NT2/D1 (cell line): ENCODE measurements at places on chromosomes 5 and 9.

- DNase-seq: no peak
Measured at GRCh38 chr5:61918611-61919010, 387.4 kb upstream of the KIF2A start.

DNA sequence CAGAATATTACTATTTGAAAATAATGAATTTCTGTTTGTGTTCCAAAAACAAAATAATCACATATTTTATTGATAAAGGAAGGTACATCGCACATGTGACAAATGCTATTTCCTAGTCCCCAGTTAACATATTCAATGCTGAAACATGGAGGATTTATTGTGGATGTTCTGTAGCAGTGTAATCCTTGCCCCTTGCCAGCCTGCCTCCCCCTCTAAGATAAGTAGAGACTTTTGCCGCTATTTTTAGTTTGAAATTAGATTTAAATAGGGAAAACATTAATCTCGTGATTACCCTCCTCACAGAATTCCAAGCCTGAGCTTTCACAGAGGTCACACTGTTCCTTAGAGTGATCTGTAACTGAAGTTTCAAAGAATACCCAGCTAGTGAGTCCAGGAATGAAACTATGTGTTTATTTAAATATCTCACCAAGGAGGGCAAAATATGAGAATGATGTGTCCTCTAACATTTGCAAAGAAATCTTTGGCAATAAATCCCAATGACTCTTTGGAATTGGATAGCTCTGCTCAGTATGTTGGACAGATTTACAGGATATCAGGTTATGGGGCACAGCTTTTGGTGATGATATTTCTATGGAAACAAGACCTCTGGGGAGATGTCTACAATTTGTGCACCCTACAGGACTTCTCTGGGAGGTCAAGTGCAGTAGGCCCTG lies 17.3 kb downstream of the CTXN3 start:
- no peak for DNase-seq

- no peak for DNase-seq
Measured at GRCh38 chr5:131209506-131210150, 38.9 kb downstream of the LYRM7 start.

DNA sequence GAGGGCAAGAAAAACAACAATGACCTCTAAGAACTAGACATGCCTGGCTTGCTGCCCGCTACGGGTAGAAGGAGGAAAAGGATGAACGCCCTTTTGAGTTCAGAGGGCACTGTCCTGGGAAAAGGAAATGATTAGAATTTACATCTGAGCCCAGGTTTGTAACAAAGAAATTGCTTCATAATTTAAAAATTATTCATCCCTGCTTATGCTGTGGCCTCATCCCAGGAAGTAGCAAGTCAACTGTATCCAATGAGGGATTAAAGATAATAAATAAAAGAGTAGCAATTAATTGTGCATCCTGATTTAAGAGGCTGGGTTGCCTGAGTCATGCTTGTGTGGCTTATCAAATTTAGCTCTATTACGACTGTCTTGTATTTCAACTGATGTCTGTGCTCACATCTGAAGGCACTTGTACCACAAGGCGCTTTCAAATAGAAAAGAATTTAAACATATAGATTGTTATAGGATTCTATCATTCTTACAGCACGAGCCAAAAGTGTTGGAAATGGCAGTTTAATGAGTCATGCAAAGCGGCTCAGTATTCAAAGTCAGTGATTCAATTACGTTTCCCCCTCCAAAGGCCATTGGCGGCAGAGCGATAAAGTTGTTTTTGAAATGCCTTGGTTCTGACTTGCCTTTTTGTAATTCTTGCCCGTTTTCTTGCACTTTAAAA lies 40.0 kb upstream of the DMRT1 start:
- DNase-seq: no peak

- DNase-seq: no peak
Measured at GRCh38 chr5:159775890-159776289, 140.4 kb upstream of the ADRA1B start.
